AG04449 (cell line): ENCODE measurements at places on chromosomes 1 and 21.

GRCh38 chr21:39016740-39017315 lies 166.4 kb downstream of the PSMG1 start:
- no peak for DNase-seq

GRCh38 chr1:231872461-231872910 lies 245.9 kb downstream of the DISC1 start:
- DNase-seq, result no peak

- no peak for DNase-seq
Measured at GRCh38 chr1:86352086-86352485, 44.0 kb downstream of the ODF2L start.

GRCh38 chr1:11860587-11860986 lies 1.8 kb upstream of the NPPB start:
- DNase-seq, result no peak

DNA sequence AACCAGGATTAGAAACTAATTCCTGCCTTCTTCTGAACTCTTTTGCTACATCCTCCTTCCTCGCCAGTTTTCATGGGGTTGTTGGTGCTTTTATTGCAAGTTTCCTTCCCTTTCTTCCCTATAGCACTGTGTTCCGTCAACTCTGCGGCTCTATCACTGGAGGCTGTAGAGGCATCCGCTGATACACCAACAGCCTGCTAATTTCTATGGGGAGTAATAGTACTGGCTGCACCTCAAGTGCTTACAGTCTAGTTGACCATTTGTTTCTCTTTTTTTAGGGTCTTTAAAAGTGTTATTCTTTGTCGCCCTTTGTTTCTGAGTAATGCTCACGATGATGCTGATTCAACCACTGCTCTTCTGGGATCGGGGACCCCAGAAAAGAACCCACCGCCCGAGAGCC lies 746 bp downstream of the MIS18A start:
- no peak for DNase-seq

- no peak for DNase-seq
Measured at GRCh38 chr1:53509775-53510174, 50.6 kb downstream of the DMRTB1 start.

DNA sequence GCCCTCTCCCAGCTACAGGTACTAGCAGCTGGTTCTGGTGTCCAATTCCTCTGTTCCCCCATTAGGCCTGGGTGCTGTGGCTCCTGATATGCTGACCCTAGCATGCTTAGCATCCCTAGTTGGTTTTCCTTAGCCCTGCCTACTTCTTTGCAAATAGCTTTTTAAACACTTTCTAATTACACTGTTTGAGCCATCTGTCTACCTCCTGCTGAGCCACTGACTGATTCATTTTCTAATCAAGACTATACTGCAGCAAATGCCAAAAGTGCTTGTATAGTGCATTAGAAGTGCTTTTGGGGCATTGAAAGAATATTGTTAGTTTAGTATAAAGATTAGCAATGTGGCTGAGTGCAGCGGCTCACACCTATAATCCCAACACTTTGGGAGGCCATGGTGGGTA lies 36.3 kb downstream of the ERICH3 start:
- no peak for DNase-seq

- no peak for DNase-seq
Measured at GRCh38 chr1:226798427-226799411, 59.6 kb upstream of the ITPKB start.

DNA sequence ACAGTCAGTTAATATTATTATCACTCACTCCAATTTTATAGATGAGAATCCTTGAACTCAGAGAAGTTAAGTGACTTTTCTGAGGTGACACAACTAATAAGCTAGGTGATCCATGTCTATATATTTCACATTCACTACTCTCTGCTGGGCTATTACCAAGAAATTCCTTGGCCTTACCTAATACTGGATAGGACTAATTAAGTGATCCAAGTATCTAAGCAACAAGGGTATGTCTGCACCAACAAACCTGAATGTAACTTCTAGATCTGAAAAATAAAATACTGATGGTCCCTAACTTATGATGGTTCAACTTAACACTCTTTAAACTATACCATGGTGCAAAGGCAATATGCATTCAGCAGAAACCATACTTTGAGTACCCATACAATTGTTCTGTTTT lies 14.8 kb upstream of the CASQ2 start:
- no peak for DNase-seq

DNA sequence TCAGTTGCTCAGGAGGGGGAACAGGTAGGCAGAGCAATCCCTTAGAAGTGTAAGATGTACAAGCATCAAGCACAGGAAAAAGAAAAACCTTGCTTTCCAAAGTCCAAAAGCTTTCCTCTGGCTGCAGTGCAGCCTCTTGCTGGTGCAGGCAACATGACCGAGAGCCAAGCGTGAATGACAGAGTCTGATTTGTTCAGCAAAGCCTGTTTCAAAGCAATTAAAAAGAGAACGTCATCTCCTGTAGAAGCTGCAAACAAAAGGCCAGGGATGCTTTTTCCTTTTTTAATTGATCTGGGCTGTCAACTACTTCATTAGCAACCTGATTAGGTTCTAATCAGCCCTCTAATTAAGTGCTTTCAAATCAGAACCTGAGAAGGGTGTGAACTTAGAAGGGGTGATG lies 38.2 kb upstream of the PLA2G2C start:
- no peak for DNase-seq

GRCh38 chr1:43539726-43540434 lies 9.2 kb downstream of the PTPRF start:
- no peak for DNase-seq

GRCh38 chr21:29568020-29568697 lies 269.4 kb downstream of the BACH1 start:
- no peak for DNase-seq

GRCh38 chr1:13498553-13498952 lies 15.2 kb downstream of the LRRC38 start:
- DNase-seq, result no peak

- no peak for DNase-seq
Measured at GRCh38 chr1:196467230-196467925, 140.9 kb downstream of the KCNT2 start.

DNA sequence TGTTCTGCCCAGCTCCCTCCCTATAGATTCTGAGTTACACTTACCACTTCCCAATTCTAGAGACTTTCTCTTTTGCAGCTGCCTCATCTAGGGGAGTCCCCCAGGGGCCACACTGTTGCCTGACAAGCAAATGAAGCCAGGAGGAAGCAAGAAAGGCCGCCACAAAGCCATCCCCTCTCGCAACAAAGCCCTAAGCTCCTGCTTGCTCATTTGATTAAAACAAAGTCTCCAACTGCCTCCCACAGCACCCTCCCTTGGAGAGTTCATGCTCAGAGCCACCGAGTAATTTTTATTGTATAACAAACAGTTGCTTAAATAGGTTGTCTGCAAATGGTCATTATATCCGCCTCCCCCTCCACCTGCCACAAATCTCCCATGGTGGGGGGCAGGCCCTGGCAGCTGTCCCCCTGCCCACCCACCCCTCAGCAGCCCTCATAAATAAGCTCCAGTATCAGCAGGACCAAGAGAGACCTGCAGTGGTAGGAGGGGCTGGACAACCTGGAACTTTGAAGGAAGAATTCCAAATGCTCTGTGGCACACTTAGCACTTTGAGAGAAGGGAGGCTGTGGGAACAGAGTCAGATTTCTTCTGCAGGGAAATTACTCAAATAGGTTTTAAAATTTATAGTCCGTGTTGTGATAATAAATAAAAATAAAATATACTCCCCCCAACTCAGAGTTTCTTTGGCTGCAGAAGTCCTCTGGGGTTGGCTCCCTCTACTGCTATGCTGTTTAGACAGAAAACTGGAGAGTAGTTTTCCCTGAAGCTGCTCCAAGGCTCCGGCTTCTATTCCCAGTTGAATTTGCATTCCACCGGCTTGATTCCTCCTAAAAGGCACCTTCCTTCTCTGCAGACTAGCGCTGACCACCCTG lies 237.5 kb downstream of the TTLL7 start:
- no peak for DNase-seq

- no peak for DNase-seq
Measured at GRCh38 chr1:98001764-98002163, 80.9 kb upstream of the DPYD start.

GRCh38 chr21:29843804-29844203 lies 96.0 kb downstream of the GRIK1 start:
- DNase-seq, result no peak

DNA sequence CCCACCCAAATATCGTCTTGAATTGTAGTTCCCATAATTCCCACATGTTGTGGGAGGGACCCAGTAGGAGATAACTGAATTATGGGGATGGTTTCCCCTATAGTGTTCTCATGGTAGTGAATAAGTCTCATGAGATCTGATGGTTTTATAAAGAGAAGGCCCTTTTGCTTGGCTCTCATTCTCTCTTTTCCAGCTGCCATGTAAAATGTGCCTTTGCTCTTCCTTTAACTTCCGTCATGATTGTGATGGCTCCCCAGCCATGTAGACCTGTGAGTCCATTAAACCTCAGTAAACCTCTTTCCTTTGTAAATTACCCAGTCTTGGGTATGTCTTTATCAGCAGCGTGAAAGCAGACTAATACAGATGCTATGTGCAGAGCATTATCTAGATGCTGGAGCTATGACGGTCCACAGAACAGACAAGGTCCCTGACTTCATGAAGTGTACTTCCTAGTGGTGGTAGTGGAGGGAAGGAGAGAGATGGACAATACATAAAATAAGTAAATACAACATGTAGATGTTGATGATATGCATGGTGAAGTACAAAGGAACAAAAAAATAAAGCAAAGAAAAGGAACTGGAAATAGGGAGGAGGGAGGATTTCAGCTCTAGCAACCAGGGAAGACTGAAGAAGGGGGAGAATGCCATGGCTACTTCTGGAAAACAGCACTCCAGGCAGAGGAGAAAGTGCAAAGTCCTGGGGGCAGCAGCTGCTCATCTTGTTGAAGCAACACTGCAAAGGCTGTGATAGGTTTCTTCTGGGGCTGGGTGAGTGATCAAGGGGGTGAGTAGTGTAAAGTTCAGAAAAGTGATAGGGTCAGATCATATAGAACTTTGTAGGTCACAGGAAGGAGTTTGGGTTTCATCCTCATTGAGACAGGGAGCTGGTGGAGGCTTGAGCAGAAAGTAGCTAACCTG lies 6.8 kb upstream of the RCAN1 start:
- DNase-seq, result no peak

- DNase-seq, result no peak
Measured at GRCh38 chr1:168921629-168922028, 184.9 kb upstream of the ATP1B1 start.

GRCh38 chr1:111154021-111154999 lies 14.3 kb downstream of the CEPT1 start:
- no peak for DNase-seq

DNA sequence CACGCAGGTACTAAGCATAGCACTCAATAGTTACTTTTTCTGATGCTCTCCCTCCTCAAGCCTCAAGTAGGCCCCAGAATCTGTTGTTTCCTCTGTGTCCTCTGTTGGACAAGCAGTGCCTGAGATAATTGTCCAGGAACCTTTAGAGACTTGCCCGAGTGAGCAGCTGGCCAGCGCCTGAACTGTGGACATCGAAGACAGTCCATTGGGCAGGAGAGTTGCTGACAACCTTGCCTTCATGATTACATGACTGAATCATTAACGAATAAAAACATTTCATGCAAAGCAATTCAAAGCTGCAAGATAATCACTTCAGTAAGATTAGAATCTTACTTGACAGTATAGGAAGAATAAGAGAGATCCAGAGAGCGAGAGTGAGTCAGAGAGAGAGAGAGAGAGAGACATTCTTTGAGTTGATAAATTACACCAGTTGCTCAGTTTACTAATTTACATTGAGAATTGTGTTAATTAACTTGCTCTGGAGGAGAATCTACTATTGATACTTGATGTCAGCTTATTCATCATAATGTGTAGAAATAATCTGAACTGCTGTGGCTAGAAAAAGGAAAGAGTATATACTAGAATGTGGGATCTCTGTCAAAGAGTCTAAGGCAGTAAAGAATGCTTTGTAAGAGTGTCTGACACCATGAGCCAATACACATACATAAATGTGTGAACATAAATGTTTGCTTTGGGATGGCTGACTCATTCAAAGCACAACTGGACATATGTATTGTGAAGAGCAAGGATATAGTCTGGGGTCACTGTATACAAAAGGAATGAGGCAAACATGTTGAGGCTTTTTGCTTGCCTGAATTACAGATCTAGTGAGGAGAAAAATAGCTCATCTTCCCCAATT lies 216.0 kb downstream of the ZNF326 start:
- DNase-seq, result no peak

DNA sequence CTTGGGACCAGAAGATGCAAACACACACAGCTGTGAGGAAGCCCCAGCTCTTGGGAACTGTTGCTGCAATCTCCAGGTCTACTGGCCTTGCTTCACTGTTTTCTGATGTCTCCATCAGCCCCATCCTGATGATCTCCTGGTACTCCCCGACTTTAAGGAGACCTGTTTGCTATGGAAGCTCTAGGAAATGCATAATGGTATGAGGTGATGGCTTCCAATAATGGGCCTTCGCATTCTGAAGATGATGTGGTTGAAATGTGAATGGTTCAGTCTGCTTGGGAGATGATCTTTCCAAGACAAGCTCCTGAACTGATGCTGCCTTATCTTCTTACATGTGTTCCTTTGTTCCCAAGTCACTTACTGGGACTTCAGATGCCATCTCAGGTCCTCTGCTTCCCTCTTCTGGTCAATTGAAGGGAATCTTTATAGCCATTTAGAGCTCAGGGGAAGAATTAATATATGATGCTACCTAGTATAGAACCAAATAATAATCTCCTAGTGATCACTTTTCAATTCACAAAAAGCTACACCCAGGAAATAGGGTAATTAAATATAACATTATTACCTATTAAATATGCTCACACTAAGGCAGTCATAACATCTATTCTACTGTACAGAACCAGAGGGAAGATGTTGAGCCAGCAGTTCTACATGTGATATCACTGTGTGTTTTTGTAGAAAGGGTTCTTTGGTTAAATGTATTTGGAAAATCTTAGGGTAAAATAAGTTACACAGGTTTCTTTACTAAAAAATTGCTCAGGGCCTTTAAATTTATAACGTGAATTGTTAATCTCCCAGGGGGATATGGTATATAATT lies 73.9 kb upstream of the VTCN1 start:
- DNase-seq, result peak; percentile 37

DNA sequence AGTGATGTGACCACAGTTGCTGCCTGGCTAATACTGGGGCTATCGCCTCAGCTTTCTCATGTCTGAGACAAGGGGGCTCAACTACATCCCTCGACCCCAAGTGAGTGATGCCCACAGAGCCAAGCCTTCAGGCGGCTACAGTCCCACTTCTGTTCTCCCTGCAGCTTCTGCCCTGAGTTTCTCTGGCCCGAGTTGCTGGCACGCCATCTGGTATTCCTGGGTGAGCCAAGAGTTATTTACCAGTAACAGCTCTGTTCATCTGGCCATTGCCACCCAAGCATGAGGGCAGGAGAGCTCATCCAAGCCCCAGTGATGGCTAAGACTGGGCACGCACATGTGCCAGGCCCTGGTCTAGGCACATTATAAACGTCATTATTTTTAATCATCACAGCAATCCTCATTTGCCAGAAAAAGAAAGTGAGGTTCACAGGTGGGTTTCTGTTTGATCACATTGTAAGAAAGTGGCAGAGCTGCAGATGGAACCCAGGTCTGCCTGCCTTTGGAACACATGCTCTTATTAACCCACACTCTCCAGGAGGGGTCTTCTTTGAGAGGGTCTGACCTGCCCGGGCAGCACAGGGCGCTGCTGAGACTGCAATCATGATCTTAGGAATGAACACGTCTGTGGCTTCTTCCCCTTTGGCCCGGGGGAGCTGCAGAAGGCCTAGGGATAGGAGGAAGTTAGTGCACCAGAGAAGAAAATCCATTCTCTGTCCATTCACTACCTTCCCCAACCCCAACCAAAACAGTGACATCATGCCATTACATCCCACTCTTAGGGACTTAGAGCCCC lies 27.5 kb downstream of the KCND3 start:
- no peak for DNase-seq

- DNase-seq, result no peak
Measured at GRCh38 chr1:235844776-235845175, 21.9 kb downstream of the LYST start.

- no peak for DNase-seq
Measured at GRCh38 chr1:204443871-204444581, 32.4 kb upstream of the PPP1R15B start.
